Amniotic stem cell (primary cell): ENCODE measurements at places on chromosomes 3 and 15.

DNA sequence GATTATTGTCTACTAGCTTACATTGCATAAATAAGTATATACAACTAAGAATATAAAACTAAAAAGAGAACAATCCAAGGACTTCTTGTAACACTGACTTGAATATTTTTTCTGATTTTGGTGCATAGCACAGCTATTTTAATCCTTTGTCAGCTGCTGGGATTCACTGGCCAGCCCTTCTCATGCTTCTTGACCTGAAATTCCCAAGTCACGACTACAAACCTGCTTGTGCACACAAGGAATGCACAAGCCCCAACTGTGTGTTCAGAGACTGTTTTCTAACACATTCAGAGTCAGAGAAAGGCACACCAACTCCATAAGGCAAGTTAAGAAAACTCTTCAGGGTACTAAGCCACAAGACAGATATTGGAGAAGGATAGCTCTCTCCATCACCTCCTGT lies 80.9 kb downstream of the TNIK start:
- no peak for DNase-seq

- no peak for DNase-seq
These were observed 12.7 kb upstream of the ZNF609 start for GRCh38 chr15:64447536-64448315.

DNA sequence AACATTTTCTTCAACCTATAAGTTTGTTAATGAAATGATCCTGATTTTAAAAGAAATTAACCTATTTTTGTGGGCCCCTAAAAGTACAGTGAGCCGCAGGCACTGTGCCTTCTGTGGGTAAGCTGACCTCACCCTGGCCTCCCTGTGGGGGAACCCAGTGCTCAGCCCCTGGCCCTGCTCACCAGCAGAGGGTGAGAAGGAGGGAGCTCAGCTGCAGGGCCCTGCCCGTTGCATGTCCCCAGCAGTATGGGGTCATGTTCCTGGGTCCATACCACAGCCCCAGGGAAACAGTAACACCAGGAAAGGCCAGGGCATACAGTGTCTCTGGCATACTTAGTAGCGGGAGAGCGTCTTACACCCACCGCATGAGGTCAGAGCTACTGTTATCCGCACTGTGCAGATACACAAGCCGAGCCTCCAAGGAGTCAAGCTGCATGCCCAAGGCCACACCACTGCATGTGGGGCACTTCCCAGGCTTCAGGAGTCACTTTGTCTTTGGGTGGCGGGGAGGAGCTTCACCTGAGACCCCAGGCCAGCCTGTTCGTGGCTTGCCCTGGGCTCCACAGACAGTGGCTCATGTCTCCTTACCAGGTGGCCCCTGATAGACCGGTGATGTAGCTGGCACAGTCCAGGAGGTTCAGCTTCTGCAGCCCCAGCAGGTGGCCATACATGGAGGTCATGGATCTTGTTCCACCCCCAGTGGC lies 22.6 kb upstream of the EHD4 start:
- no peak for DNase-seq

DNA sequence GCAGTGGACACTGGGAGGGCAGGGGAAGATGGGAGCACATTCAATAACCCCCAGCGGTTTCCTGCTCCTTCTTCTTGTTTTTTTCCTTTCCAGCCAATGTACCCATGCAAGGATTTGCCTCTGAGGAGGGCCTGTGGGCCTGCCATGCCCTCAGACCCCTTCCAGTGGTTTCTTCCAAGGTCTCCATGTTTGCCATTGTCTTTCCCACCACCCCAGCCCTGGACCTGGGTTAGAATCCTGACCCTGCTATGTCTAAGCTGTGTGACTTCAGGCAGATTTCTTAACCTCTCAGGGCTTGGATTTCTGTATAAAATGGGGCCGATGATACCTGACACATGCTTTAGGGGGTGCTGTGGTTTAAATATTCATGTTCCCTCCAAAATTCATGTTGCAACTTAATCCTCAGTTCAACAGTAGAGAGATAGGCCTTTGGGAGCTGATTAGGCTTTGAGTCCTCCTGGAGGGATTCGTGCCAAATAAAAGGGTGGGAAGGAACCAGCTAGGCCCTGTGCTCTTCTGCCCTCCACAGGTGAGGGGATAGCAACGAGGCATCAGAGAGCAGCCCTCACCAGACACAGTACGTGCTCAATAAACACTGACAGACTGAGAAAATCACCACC lies 46.3 kb upstream of the FLNB start:
- no peak for DNase-seq

DNA sequence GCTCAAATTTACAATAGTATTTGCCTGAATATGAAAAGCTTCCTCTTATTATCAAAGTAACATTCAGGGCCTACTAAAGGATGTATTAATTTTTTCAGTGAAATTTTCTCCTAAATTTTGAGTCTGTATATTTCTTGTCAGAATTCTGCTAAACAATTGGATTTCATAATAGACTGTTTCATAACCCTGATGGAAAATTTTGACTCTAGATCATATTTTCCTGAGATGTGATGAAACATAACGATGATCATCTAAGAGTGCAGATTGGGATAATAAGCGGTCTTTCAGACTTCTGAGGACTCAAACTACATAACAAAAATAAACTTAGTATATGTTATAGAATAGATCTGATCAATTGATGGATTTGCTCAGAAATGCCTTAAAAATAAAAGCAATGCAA lies 574.5 kb upstream of the TBL1XR1 start:
- DNase-seq = no peak

DNA sequence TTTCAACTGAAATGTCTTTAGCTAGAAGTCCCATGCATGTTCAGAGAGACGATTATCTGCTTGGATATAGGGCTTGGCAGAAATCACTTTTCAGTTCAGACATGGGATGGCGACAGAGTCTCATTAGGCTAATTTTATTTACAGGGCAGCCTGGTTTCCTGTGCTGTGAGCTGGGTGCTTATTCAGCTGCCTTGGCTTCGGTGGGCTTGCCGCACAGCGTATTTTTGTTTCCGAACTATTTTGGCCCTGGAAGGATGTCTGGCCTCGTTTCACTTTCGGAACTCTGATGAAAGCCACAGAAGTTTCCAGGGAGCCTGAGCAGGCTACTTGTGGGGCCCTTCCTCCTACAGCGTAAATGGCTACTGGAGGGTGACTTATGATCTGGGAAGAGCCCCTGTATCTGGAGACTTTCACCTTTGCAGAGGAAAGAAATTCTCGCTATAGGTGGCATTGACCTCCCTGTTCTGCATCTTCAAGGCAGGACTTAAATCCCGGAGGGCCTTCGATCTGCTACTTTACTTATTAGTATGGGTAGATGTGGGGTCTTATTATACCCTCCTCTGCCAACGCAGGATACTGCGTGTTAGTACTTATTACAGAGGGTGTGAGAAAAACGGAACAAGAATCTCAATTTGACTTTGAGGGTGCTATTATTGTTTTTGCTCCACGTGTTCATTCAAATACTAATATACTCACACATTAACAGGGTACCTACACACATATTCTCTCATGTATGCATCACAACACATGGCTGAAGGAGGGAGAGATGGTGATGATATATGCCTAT lies 364.0 kb upstream of the RBMS3 start:
- peak; percentile 53 for DNase-seq

DNA sequence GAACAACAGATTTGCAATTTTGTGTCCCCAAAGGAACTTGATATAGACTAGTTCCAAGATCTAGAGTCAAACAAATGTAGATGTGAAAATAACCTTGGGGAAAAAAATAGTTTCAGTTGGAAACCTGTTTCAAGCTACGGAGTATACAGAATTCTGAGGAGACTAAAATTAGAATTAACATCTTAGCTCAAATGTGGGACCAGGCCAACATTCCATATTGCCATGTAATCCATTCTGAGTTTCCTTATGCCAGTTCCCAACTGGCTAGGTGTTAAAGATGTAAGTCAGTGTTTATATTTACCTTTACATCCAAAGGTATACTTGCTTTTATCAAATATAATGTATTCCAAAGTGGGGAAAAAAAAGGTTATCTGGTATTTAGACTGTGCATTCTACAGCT lies 76.3 kb downstream of the UBE3A start:
- DNase-seq = no peak

DNA sequence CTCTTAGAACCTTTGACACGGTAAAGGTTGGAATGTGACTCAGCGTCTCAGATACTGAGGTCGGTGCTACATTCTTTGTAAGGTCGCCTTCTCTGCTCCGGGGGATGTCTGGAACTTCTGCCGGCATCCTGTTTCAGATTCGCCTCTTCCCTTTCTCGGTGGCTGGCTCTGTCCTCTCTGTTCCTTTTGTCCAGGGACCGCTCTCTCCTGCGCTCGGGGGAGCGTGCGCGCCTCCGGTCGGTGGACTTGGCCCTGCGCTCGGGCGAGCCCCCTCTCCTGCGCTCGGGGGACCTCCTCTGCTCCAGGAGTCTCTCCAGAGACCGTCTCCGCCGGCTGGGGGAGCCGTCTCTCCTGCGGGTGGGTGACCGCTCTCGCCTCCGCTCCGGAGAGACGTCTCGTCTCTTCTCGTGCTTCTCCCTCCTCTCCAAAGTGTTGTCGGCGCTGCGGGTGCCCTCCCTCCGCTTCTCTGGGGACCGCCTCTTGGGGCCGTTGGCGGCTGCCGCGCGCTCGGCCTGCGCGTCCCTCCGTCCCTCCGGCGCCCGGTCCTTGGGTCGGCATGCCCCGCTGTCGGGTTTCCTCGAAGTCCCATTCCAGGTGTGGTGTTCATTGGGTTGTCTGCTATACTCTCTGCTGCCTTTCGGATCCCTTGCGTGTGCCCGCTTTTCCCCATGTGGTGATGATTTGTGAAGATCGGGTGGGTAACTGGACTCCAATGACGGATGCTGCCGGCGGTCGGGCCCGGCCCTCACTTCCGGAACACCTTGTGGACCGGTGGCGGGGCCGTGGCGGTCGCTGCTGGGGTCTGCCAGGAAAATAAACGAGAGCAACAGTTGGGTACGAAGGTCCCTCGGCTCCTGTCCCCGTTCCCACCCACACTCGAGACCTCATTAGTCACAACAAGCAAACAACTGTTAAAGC lies 668.8 kb upstream of the ADAMTS9 start:
- no peak for DNase-seq

- no peak for DNase-seq
These were observed 14.0 kb downstream of the AAGAB start for GRCh38 chr15:67240235-67241131.

- peak; percentile 81 for DNase-seq
These were observed 577.7 kb downstream of the MECOM start for GRCh38 chr3:169085827-169086226.

DNA sequence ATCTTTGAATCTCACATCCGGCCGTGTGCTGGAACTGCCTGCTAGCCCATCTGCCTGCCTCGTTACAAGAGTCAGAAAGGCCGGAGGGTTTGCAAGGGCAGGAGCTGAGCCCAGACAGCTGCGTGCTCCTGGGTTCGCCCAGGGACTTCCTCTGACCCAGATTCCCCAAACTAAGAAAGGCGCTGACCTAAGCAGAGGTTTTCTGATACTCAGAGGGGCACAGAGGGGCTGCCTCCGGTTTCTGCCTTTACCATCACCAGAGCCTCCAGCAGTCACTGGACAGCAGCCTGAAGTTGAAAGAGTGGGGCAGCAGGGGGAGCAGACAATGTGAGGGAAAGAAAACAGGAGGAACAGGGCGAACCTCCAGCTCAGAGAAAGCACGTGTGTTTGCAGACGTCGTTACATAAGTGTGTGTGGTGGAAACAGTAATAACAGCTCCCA lies 33.4 kb upstream of the RAD18 start:
- no peak for DNase-seq

DNA sequence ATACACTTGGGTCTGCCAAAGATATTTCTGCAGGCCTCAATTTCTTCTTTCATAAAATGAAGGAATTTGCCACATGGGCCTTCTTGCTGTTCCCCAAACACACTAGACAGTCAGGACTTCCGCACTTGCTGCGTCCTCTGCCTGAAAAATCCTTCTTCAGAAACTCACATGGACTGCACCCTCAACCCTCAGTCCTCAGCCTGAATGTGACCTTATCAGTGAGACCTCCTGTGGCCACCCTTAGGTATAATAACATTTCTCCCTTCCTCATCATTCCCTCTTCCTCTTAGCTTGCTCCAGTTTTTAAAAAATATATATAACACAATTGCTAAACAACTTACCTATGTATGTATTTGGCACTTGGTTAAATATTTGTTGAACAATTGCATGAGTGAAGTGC lies 257.5 kb downstream of the MFSD1 start:
- DNase-seq = no peak

DNA sequence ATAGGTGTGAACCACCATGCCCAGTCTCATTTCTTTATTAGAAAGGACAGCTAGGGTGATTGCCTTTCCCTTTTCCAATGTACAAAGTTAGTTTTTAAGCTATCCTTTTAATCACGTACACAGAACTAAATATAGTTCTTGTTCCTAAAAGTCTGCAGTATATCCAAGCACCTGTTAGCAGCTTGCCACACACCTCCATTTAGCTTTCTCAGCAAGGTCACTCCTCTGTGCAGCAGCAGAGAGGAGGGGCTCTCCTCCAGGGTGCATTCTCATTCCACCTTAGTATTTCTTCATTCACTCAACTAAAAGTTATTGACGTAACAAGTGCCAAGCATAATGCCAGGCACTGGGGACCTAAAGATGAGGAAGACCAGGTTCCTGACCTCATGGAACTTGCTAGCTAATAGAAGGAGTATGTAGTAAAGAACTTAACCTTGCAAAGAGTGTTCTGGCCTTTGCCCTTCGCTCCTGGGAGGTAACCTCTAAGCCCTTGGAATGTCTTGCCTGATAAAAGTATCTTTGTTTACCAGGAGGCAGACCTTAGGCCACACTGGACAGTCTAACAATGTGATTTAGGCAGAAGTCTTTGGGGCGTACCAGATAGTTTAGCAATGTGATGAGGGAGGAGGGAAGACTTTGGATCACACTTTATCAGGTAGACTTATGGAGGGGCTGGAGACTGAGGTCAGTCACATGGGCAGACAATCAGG lies 12.7 kb upstream of the PTPN9 start:
- DNase-seq = no peak

- no peak for DNase-seq
These were observed 250.9 kb upstream of the TPM1 start for GRCh38 chr15:62791694-62792093.

GRCh38 chr3:7205535-7205934 lies 344.6 kb downstream of the GRM7 start:
- DNase-seq = no peak

DNA sequence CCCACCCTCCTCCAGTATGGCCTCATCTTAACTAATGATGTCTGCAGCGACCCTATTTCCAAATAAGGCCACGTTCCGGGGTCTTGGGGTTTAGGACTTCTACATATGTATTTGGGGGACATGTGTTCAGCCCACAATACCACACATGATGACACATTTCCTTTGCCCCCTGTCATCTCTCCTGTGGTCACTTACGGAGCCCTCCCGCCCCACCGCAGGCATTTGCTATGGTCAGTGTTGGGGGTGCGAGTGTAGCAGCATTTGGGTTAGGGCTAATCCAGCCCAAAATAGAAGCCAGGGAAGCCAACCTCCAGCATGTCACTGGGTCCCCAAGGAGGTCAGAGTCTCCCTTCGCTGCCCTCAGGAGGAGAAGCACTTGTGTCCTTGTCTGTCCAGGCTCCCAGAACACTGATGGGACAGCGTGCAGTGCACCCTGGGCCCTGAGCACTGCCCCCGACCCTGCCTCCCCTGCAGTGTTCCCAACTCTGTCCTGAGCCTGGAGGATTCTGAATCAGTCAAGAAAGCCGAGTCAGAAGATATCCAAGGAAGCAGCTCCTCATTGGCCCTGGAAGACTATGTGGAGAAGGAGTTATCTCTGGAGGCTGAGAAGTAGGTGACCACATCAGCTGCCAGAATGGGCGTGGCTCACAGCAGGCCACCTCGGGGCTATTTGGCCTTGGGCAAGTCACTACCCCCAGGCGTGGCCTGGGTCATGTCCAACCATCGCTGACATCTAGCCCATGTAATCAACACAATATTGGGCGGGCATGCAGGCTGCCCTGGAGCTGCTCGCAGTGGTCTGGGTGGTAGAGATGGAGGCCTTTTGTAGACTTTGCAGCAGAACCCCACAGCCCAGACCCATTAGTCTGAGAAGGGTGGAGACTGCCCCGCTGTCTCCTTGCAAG lies 46.9 kb upstream of the FGD5 start:
- no peak for DNase-seq
